Hematopoietic multipotent progenitor cell (in vitro differentiated cells): ENCODE measurements at places on chromosomes 12 and 14. TPM values are rescaled to one million over a fixed set of nuclear protein-coding genes. Genes with fewer than 3 reads are reported as not detected.

Gene PRH2
- total RNA-seq = not detected

DNA sequence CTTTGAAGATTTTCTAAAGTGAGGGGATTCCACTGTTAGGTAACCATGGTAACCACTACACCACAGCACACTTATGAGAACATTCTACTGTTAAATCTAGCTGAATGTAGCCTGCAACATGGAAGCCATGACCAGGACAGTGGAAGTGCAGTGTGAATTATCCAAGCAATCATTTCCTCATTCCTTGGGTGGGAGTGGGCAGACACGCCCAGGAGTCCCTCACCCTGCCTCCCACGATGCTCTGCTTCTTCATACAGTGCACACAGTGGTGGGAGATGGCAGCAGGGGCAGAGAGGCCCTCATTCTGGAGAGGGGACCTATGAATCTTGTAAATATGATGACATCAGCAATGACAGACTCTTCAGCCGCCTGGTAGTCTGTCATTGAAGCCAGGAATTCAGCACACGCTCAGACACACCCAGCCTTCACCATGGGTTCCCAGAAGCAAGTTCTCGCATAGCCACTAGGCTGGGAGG lies 70.1 kb upstream of the HOXC13 start:
- DNase-seq = no peak

DNA sequence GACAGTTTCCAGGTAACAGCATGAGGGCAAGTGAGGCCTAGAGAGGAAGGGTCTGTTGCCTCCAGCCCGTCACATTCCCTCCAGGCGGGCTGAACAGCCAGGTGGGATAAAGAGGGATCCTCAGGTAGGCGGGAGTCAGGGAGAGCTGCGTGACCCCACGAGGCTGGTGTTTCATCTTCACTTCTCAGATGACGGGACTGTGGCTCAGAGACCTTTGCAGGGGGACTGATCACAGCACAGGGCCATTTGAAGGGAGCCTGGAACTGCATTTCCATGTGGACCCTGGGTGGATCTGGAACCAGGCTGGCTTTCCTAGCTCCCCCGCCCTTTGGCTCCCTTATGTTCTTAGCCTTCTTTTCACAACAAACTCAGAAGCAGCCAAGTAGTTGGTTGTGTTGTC lies 37.4 kb downstream of the SH2B3 start:
- no peak for DNase-seq

DNA sequence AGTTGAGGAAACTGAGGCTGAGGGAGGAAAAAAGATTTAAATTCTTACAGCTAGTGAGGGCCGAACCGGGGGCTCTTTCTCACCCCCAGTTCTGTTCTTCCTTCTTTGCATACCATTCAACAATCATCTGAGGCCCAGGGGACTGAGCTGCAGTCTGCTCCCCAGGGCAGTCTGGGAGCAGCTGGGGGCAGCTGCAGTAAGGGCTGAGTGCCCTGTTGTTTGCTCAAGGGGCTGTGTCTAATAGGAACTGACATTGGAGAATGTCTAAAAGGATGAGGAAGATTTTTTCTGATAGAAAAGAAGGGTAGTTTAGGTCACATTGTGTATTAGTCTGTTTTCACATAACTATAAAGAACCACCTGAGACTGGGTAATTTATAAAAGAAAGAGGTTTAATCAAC lies 42.2 kb downstream of the SLC17A8 start:
- no peak for DNase-seq
